Mammary epithelial cell (primary cell): ENCODE measurements at places on chromosomes 12 and 14.

GRCh38 chr12:95411057-95411456 is 62.9 kb upstream of the METAP2 start:
- DNase-seq: no peak

DNA sequence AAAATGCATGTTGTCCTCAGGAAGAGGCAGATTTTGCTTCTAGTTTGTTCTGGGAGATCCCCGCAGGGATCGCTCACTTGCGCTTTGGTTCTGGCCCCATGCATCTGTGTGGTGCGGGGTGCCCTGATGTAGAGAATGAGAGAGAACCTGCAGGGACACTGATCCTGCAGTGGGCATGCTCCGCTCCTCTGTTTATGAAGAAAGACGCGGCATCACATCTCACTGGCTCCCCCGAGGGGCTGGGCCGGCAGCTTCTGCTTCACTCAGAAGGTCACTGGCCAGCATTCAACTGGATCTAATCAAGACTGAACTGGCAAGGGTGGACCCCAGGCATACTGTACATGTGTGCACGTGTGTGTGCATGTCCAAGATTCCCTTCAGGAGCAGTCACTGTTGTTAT is 164.2 kb downstream of the CALM1 start:
- no peak for DNase-seq

DNA sequence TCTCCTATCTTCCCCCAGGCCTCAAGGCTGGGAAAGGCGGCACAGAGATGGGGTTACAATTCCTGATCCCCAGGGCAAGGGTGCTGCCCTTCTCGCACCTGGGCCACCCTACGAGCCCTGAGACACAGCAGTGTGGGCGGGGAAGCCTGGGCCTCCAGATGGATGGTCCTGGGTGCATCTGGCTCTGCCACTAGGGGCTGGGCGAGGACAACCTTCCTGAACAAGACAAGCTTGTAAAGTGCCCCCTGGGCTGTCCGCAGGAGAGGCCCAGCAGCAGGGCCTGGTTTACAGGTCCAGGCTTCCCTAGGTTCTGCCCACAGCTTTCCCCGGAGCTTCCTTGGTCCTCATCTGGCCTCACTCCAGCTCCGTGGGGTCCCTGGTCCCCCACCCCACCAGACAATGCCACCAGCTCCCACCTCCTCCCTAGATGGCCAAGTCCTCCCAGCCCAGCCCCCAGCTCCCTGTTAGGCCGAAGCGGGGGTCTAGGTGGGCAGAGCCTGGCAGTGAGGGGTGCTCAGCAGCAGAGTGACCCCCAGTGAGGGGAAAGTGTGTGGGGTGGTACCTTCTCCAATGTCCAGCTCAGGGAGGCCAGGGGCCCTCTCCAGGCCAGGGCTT is 8.9 kb downstream of the ARL6IP4 start:
- no peak for DNase-seq

DNA sequence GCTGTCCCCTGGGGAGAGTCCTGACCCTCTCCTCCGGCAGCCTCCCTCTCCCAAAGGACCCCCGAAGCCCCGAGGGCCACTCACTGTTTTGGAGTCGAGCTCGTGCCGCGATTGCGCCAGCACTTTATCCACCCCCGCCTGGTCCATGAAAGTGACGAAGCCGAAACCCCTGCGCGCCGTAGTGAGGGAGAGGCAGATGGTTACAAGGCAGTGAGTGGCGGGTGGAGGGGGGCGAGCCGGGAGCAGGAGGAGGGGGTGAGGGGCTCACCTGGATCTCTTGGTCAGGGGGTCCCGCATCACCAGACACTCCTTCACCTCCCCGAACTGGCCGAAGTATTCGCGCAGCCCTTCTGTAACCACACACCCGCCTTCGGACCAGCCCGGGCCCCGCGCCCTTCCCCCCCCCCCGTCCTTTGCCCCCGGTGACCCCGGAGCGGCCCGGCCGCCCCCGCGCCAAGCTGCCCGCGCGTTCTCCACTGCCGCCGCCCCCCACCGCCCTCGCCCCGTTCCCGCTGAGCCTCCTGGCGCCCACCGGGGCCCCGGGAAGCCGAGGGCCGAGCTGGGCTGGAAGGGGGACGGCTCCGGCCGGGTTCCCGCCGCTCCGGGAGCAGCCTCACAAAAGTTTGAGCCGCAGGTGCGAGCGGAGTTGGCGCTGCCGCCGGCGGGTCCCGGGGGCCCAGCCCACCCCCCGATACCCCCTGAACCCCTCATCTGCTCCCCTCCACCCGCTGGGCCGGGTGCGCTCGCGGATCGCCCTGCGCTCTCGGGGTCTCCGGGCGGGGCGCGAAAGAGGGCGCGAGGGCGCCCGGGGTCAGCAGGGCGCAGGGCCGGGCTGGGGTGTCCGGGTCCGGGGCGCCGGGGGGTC is 808 bp downstream of the MSI1 start:
- DNase-seq: peak; percentile 24

GRCh38 chr12:117318591-117318990 is 42.8 kb downstream of the NOS1 start:
- DNase-seq: no peak

- DNase-seq: no peak
Observed at GRCh38 chr12:68508576-68508975, 102.1 kb upstream of the RAP1B start.

DNA sequence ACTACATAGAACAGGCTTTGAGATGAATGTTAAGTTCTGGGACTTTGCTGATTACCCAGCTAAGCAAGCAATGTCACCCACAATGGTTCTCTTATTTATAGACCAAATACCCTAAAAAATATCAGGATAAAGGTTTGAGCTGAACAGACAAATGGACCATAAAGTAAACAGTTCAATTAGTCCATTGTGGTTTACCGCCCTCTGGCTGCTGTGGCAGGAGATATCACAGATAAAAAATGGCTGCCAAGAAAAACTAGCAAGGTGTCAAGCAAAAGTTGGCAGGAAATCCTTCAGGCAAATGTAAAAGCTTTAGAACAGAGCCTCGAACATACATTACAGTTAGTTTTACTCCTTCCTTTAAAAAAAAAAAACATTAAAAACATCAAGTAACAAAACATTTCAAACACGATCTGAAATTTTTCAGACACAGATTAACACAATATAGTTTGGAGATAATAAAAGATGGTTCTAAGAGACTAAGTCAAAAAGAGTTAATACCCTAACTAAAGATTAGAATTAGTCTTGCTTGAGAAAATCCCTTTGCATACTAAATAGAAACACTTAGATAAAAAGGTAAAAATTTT is 41.3 kb downstream of the MED13L start:
- DNase-seq: peak; percentile 40
